Right cardiac atrium (tissue), 5 donors: ENCODE measurements at places on chromosomes 3 and 15.
A peak's percentile ranks its signal among the peaks of the same experiment; 100 is the strongest.

GRCh38 chr15:97087006-97087741 lies 756.7 kb downstream of the NR2F2 start:
- no peak for DNase-seq

- DNase-seq, result no peak
Observed at GRCh38 chr3:84125201-84125721, 833.5 kb upstream of the CADM2 start.

DNA sequence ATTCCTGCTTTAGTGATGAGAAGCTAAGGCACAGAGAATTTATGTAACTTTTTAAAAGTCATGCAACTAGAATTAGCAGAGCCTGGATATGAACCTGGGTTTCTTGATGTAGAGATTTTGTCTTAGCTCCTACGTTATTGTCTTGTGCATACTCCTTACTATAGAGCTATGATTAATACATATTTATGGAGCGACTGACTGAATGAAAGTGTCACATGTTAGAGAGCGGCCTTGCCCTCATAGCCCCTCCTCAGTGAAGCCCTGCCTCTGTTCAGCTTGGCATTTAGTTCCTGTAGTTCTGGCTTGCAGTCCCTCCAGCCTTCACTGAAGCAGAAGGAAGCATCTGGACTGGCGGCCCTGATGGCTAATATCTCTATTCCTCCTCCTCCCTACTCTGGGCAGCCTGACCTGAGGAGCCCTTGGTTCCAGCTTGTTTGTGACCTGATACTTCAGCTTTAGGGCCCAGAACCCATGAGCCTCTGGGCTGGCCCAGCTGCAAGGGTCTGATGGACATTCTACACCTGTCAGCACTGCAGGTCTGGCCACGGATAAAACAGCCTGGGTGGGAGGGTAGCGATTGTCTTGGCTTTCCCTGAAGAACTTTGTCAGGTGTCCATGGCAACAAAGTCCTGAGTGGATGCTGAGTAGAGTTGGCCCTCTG lies 13.4 kb upstream of the AGBL1 start:
- no peak for DNase-seq

- no peak for DNase-seq
Observed at GRCh38 chr3:60435941-60436650, 815.2 kb downstream of the FHIT start.

DNA sequence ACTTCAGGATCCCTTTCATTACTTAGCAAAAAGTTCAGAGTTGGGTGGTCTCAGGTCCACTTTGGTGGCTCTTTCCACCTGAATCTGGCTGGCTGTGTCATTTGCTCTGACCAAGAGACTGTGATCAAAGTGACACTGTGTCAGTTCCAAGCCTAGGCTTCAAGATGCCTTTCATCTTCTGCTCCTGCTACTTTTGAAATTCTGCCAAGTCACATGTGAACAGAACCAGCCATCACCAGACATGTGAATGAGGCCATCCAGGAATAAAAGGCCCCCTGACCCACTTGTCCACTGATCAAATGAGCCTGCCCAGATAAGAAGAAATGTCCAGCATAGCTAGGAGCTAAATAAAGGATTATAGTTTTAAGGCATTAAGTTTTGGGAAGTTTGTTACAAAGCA lies 132.2 kb downstream of the OSBPL10 start:
- DNase-seq, result no peak

DNA sequence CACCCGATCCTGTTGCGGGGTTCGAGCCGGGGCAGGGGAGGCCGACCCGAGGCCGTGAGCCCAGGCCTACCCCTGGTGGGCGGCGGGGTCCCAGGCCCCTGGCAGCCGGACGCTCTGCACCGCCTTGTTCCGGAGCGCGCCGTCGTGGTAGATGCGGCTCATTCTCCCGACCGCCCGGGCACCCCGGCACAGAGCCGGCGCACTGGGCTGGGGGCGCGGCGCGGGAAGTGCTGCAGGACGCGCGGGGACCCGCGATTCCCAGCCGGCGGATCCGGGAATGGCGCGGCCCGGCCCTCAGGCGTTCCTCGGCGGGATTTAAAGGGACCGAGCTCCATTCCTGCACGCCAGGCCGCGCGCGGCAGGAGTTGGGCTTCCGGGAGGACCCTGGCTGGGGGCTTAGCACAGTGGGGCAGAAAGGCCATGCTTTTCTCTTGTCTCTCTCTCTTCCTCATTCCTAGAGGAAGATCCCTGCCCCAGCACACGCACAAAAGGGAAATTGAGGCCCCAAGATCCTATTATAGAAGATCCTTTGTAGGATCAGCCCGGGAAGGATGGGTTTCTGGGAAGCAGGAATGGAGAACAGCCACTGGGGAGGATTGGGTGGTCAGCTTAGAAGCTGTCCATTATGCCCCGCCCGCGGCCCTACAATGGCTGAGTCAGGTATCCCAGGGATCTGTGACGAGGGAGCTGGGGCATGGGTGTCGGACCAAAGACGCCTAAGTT lies at the start of gene ARPIN:
Gene ARPIN (minus strand): TSS at position 279 of the 723 bp plus-strand sequence. CDS start 117 bp downstream, at position 162.
- peak; percentile 87 for DNase-seq

- DNase-seq, result peak; percentile 96
Observed at GRCh38 chr3:38029400-38030125, at the start of gene PLCD1. Gene PLCD1 (minus strand): TSS chr3:38029642. CDS start chr3:38029539, 103 bp downstream.

DNA sequence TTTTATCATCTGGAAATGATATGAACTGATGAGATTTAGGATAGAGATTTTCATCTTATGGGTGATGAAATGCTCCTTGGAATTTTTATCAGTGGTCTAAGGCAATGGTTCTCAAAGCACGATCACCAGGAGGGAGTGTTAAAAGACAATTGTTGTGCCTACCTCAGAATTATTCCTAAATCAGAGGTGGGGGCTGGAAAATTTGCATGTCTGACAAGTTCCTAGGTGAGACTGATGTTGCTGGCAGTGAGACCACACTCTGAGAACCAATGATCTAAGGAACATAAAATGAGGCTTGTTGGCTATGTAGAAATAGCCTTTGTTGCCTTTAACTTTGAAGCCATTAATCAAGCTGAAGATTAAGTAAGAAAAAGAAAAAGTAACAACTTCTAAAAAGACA lies 416.6 kb upstream of the AZI2 start:
- DNase-seq, result no peak

DNA sequence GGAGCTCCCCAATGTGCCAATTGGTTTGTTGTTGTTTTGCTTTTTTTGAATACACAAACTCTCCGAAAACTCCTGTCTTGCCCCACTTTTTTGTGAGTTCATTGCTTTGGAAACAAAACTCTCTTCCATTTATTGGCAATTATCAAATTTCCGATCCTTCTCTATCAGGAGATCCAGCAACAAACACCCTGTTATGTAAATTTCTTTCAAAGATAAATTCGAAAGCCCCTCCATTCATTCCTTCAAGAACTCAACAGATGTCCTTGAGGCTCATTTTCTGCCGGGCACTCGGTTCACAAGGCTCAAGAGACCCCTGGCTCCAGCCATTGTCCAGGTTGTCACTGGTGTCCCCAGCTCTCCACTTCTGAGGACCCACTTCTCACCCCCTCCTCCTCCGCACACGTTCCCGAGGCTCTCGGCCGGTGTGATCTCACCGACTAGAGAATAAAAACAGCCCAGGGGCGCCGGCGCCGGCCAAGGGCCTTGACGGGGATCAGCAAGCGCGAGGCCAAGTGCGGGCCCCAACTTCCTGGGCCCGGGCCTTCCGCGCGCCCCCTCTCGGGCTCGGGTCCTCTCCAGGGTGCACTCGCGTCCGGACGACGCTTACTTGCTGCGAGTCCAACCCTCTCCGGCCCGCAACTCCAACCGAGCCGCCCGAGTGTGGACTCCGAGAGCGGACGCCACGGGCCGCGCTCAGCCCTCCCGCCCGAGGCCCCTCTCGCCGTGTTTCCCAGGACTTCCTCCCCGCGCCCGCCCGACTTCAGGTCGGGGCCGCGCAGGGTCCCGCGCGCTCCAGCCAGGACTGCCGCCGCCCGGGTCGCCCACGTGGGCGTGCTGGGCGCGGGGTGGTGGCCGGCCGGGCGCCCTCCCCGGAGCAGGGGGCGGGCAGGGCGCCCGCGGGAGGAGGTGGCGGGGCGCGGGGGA lies 533 bp upstream of the SMAD3 start:
- DNase-seq, result no peak

- DNase-seq, result no peak
Observed at GRCh38 chr3:35773417-35773816, 134.1 kb downstream of the ARPP21 start.

- DNase-seq, result no peak
Observed at GRCh38 chr3:169615833-169616232, 47.7 kb downstream of the MECOM start.

DNA sequence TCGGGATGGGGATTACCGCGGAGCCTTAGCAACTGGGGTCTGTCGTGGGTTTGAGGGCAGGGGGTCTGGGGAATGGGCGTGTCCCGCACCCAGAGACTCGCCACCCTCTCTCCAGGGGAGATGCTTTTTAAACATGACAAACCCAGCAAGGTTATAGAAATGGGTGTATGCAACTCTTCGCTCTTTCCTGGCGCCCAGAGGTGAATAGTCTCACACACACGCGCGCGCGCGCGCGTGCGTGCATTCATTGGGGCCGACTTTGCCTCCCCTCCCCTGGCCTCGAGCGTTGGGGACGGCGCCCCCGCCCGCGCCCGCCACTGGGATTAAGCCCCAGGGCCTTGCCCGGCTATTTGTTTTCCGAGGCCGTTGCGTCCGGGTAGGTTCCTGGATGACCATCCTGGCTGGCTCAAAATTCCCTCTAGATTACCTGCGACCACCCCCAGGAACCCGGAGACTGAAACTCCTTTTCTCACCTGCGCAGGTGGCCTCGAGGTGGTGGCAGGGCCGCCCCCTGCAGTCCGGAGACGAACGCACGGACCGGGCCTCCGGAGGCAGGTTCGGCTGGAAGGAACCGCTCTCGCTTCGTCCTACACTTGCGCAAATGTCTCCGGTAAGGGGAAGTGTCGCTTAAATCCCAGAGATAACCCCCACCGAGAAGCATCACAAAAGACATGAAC lies 777 bp downstream of the GPR160 start:
- DNase-seq, result no peak

- DNase-seq, result no peak
Observed at GRCh38 chr3:12484983-12485327, 675 bp downstream of the TSEN2 start.
